Stomach (tissue), 19 donors: ENCODE measurements at places on chromosomes 7 and 10. TPM values are rescaled to one million over a fixed set of nuclear protein-coding genes. Genes with fewer than 3 reads are reported as not detected.
A peak's percentile ranks its signal among the peaks of the same experiment; 100 is the strongest.

DNA sequence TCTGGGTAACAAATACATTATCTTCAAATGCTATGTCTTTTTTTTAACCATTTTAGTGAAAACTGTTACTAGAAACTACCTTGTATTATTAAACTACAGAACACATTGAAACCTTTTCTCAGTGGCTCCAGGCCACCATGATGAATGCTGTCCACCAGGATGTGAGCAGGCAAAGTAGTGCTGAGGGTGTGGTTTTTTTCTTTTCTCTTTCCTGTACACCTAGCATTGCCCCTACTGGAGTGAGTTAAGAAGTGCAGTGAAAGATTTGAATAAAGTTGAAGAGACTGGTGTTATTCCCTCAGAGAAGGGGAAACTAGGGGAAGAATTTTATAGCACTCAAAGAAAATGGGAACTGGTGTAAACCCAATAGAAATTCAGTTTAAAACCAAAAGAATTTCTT, 120.0 kb upstream of the SAMD8 start:
- no peak for DNase-seq

The HOXA1 gene
- not detected for total RNA-seq

GRCh38 chr7:28761505-28761904, 196.6 kb downstream of the TRIL start:
- DNase-seq = peak; percentile 74

DNA sequence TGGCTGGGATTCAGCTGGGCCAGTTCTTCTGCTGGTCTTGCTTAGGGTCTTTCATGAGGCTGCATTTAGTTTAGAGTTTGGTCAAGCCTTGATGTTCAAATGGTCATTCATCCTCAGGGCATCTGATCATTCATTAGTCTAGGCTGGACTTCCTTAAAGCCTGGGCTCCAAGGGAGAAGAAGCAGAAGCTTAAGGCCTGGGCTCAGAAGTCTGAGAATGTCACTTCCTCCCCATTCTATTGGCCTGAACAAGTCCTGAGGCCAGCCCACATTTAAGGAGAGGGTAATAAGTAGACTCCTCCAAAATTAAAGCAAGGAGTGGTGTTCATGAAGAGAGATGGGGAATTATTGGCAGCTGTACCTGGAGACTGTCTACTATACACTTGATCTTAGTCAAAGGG, 193.2 kb upstream of the HABP2 start:
- no peak for DNase-seq

DNA sequence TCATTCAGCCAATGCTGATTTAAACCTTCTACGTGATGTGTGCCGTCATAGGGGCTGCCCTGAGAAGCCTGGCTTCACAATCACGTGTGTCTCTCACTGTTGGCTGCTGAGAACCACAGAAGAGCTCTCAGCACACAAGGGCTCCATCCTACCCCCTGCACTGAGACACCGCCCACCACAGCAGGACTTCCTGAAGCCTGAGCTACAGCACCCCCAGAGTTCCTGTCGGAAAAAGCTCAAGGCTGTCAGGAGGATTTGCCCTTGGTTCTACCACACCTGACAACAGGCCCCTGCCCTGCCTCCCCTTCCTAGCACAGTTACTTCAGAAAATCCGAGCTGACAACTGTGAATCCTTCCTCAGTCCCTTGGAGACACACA, 191.9 kb downstream of the MAD1L1 start:
- DNase-seq = peak; percentile 49

The NEUROG3 gene
- not detected for total RNA-seq

DNA sequence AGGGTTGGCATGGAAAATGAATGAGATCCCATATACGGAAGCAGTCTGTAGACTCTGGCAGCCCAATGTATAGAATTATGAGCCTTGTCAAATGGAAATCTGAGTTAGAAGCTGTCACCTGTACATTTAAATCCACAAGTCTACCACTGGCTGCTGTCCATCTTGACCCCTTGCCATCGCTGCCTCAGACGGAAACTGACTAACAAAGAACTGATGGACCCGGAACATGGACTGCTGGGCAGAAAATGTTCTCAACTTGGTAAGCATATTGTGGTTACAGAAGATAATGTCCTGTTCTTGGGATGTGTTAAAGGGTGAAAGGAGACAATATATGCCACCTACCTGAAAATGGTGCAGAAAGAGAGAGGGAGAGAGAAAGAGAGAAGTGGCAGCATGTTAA, 37.5 kb downstream of the PARP12 start:
- no peak for DNase-seq

DNA sequence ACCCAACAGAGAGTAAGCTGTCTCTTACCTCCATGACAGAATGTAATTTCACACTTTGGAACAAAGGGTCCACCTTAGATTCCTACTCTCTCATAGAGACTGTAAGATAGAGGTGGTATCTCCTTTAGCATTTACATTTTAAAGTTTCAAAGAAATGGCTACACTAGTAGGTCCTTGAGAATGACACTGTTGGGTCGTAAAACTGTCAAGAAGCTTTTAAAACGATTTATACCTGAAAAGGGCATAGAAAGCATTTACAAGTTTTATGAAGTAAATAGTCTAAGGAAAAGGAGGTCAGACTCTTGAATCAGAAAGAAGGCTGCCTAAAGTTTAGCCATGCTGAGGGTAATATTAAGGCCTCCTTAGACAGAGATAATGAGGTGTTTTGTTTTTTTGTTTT, 1212.4 kb upstream of the PHF14 start:
- no peak for DNase-seq

The NEUROD6 gene
- total RNA-seq = not detected
